ENCODE measurements at places on chromosomes 13 and 19.

DNA sequence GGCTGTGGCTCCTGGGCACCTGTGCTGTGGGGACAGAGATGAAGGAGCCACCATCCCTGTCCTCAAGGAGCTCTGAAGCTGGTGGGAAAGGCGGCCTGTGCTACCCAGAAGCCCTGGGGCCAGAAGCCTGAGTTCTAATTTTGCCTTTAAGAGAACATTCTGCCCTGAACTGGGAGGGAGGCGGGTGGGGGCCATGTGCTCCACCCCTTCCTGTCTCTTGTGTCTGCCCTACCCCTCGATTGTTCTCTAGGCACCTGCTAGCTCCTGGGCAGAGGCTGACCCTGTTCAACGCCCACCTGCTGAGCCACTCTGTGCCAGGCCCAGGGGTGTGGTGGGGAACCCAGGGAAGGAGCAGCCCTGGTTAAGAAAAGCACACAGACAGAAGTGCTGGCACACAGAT is 5.9 kb downstream of the TRAPPC6A start:
- no peak for DNase-seq

GRCh38 chr13:54433493-54434206 is 1405.0 kb downstream of the OLFM4 start:
- no peak for DNase-seq

DNA sequence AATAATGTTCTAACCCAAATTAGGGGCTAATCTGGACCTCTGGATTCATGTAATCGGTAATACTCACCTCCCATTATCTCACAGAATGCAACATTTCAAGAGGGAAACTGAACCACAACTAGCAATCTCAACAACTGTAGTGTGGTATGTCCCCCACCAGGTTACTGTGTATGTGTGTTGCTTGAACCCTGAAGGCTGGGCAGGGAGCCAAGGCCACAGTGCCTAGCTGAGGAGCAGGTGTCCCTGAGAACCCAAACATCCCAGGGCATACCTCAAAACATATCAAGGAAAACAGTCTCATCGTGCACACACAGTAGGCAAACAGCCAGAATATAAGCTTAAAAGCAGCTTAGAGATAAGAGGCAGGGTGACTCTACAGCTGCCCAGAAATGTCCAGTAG is 20.5 kb upstream of the NEK3 start:
- DNase-seq: no peak

DNA sequence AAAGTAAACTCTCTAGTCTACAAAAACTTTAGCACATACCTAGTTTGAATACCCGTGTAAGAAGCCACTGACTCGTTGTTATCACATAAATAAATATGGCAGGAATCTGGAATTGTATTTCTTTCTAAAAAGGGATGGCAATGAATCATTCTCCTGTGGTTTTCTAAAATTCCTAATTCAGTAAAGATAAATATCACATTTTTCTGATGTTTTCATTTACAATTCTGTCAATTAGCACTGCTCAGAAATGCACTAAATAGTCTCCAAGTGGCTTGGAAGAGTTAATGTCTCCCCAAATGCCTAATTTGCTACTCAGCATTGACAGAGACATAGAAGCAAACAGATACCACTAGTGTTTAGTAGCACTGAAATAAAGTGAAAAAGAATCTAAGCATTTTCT is 547.7 kb upstream of the SLITRK1 start:
- DNase-seq: no peak

- peak; percentile 43 for DNase-seq
Observed at GRCh38 chr19:16382775-16383543, 58.3 kb downstream of the KLF2 start.

DNA sequence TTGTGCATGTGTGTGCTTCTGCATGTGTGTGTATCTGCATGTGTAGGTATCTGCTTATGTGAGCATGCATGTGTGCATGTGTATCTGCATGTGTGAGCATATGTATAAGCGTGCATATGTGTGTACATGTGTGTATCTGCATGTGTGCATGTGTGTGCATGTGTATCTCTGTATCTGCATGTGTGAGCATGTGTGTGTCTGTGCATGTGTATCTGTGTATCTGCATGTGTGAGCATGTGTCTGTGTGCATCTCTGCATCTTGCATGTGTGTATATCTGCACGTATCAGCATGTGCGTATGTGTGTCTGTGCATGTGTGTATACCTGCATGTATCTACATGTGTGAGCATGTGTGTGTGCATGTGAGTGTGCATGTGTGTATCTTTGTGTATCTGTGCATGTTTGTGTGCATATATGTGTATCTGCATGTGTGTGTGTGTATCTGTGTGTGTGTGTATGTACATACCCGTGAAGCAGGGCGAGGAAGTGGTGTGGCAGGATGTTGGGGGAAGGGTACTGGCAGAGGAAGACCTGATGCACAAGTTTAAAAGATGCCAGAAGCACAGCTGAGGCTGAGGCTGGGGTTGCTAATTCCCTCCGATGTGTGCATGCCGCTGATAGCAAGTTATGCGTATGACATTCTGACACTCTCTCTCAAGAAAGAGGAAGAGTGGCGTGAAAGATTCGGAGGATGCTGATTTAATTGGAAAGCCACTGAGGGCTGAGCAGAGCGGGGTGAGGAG is 64.2 kb downstream of the TEX29 start:
- no peak for DNase-seq

- DNase-seq: no peak
Observed at GRCh38 chr19:22608441-22608840, 25.7 kb upstream of the ZNF492 start.

Data from activated naive CD8-positive, alpha-beta T cell treated with anti-CD3 and anti-CD28 coated beads, Interleukin-2, amount 50 U/mL, for 16 hours (primary cell).